ENCODE measurements at places on chromosomes 3 and 15.

DNA sequence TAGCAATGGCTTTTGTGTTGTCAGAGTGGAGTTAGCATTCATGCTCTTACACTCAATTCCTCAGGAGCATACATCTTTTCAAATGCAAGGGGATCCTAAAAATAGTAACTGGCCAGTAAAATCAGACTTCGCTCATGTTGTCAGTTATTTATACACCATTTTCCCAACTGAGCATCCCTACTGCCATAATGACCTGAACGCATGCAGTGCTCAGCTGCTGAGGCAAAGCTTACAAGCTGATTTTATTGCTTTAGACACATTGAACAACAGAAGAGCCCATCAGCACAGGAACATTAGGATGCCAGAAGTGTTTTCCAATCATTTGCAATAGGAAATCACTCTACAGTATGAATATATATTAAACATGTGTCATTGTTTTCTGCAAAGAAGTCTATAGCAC, 689.7 kb upstream of the BCHE start:
- no peak for DNase-seq

DNA sequence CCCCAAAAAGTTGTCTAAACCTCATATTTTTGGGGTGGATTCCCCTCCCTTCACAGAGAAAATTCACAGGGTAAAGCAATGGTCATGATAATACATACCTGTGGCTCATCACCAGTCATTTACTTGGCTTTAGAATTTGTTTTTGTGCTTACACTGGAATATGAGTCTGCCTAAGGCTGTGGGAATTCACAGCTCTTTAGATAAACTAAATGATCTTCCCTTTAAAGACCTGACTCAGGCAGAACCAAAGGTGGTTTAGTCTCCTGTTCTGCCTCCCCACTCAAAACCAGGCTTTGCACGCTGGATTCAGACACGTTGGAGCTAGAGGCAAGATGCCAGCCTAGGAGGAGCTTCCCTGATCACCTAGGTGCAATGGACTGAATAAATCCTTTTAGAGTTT, 40.3 kb upstream of the BNC1 start:
- no peak for DNase-seq

- no peak for DNase-seq
Observed at GRCh38 chr3:156892701-156893100, 66.5 kb downstream of the LEKR1 start.

GRCh38 chr15:48426044-48426443, 94.8 kb downstream of the DUT start:
- no peak for DNase-seq

GRCh38 chr3:40456279-40456939, 730 bp upstream of the RPL14 start:
- DNase-seq, result no peak

- DNase-seq, result no peak
Observed at GRCh38 chr3:32818229-32818969, 602 bp downstream of the TRIM71 start.

GRCh38 chr15:58448331-58448730, 16.5 kb downstream of the LIPC start:
- no peak for DNase-seq

DNA sequence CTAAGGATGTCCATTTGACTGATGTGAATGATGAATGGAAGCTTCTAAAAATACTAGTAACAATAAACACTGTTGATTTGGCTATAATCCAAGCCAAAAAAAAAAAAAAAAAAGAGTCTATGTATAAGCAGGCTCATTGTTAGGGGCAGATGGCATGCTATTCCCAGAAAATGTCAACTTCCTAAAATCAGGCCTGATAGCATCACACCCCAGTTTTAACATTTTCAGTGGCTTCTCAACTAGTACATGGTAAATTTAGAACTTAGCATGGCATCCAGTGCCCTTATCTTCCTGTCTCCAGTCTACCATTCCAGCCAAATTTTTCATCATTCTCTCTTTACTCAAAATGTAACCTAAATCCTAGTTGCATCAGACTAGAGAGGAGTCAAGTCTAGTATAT, 288.2 kb upstream of the ZNF385D start:
- no peak for DNase-seq

DNA sequence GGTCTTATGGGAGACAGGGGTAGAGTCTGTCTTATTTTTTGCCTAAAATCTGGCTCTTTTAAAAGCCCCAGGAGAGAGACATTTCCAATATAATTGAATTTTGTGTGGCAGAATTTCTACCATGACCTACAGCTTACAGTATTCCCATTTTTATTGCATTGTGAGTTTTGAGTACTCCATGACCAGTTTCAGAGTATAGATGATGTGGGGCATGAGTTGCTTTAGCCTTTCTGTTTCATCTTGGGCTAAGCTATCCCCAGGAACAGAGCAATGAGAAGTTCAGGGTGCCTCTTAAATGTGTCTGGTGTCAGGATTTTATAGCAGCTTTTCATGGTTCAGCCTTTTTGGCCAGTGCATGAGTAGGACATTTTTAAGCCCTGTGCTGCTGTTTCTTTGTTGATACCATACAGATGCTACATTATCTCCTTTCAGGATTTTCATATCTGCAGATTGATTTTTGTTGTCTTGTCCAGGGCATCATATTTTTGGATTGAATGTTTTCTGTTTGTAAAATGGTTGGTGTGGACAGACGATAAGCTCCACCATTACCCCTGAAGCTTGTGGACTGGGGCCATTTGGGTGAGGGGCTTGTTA, 3.5 kb downstream of the ABHD2 start:
- DNase-seq, result no peak

GRCh38 chr3:130085881-130086280, 4.2 kb downstream of the ALG1L2 start:
- DNase-seq, result no peak

GRCh38 chr3:127680798-127681221, 8.1 kb downstream of the ABTB1 start:
- no peak for DNase-seq

DNA sequence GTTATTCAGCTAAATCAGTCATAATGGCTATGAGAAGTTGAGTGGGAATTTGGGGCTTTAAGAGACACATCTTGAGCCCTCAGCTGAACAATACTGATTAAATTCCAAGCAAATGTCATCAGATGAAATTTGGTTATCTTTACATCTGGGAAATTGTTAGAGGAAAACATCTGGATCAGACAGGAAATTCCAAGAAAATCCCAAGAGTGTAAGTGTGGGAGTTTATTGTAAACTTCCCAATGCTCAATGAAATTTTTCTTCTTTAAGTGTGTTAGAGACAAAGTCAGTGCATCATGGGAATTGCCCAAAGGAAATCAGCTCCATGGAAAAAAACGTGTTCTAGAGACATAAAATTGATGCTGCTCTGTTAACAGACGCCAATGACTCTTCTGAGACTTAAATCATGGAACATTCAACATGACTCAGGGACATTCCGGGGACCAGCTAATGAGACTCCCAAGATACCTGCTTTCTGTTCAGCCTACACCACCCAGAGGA, 19.8 kb upstream of the DCLK3 start:
- no peak for DNase-seq

DNA sequence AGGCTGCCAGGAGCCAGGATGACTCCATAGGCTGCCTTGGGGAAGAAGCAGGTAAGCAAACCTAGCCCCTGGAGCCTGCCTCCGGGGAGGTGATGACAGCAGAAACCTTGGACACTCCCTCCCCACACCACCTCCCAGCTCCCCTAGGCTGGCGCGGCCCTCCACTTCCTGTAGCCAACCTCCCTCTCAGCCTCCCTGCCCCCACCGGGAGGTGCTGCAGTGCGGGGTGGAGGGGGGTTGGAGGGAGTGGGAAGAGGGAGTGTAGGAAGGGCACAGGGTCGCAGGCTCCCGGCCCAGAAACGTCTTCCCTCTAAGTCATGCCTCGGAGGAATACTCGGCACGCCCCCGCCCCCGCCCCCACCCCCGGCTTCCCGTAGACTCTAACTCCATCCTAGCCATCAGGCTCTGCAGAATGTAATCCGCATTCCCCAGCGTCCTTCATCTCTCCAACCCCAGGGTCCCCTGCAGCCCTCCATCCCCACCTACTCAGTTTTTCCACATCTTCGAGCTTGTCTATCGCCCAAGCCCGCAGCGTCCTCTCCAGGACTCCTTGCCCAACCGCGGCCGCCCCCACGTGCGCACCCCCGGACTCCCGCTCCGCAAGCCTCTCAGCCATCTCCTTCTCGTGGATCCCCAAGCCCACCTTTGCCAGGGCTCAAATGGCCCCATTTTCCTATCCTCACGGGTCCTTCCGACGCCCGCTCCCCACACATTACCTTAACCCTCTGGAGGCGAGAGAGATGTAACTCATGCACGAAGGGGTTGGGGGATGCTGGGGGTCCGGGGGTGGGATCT, 528 bp downstream of the LPCAT4 start:
- peak; percentile 40 for DNase-seq

GRCh38 chr15:47184908-47185801, 532.1 kb upstream of the SEMA6D start:
- no peak for DNase-seq

DNA sequence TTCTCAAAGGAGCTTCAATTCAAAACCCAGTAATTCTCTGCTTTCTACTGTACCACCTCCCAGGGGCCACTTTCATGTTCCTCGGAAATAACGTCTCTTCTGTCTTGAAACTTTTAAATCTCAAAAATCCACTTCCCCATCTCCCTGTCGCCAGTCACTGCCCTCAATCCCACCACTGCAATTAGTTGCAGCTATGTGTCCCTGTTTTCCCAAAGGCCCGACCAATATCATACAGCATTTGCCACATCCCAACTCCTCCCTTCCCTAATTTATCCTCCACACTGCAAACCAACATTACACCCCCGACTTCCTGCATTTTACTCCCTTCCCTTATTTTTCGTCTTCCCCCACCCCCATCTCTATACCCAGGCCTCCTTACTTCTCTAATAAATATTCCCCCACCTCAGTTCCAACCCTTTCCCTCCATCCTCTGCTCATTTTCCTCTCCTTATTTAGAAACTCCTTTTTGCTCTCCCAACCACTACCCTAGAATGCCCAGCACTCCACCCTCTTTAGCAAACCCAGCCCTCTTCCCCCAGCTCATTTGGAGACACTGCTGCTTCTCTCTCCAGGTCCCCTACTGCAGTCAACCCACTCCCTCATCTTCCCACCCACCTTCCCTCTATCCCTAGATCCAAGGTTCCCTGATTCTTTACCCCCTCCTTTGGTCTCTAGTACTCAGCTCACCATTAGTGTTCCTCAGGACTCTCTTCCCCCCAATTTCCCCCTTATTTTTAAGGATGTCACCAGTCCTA, 1.1 kb downstream of the NPTN start:
- DNase-seq, result no peak

DNA sequence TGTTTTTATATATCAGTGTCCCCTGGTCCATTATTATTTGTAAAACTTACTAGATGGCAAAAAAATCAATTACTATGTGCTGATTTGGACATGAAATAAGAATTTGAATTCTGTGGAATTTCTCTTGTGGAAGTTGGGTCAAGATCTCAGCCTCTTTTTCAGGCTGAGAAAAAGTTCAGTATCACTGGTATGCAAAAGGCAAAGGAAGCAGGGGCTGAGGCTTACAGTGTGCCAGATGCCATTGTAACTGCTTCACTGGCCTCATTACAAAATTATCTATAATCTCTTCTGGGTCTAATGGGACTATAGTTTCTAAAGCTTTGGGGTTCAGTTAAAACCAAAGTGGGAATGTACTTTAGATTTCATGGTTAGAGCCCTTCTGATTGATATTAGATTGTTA, 125.9 kb upstream of the SLC7A14 start:
- DNase-seq, result no peak

DNA sequence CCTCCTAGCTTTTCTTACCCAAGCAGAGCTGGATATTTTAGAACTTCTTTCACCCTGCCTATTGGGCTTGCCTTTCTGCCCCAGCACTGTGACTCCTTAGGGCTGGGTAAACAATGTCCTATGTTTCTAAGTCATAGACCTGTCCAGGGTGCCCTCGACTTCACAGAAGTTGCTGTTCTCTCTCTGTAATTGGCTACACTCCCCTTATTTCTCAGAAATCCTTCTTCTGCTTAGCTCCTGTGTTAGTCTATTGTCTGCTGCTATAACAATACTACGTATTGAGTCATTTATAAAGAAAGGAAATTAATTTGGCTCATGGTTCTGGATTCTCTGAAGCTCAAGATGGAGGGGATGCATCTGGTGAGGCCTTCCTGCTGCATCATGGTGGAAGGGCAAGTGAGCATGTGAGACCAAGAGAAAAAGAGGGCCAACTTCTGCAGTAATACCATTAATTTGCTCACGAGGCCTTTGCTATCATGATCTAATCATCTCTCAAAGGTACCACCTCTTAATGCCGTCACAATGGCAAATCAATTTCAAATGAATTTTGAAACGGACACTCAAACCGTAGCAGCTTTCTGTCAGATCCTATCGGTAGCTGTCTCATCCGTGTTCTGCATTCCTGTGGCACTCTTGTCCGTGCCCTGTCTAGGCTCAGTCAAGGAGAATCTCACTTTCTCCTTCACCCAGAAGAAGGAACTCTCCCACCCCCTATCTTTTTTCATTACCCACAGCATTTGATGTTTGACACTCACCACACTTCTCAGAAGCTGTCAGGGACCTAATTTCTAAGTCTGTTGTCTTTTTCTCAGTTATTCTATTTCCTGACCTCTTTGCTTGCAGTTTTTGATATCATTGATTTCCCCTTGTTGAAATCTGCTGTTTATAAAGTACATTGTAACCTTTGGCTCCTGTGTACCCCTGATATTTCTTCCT, 22.3 kb upstream of the GPR171 start:
- DNase-seq, result no peak

DNA sequence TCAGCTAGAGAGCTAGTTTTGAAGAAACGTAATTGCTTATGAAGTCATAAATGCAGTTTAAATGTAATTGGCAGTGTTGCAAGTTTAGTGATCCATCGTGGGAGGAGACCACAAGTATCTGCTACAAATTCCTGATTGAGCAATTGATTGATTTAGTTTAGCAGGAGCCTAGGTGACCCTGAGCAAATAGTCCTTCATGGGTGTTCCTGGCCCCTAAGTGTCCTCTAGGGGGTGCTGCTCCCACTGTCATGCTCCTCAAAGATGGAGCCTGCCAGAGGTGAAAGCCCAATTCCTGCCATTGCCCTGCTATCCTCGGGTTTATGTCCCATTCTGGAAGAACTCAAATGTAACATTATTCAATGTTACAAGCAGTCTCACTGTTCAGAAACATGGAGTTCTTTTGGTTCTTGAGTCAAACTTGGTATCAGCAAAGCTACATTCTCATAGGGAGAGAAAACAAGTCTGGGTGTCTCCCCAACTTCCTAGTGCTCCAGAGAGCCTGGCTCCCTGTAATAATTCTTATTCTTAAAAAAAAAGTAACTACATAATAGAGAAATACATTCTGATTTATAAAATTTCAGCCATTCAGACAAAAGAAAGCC, 29.8 kb upstream of the SENP5 start:
- peak; percentile 64 for DNase-seq

- no peak for DNase-seq
Observed at GRCh38 chr3:156388497-156389448, 166.1 kb downstream of the SSR3 start.

DNA sequence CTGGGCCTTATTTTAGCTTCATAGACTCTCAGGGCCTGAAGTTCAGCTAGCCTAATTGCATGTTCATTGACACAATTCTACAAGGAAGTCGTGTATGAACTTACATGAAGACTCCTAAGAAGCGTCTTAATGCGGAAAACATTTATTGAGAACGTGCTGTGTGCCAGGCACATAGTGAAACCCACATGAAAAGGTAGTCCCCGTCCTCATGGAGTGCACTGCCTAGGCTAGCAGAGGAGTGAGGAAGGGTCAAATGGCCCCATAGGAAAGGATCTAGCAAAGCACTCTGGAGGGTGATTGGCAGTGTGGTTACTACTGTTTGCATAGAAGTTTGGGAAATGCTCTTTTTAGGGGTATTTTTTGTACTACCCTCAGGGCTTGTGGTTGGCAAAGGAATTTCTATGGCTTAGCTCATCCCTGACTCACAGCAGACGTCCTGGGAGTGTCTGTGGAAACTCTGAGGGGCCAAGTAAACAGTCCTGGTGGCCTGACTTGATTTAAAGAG, 854 bp upstream of the NPTN start:
- no peak for DNase-seq
